ENCODE measurements at places on chromosomes 3 and 15. TPM values are rescaled to one million over a fixed set of nuclear protein-coding genes. Genes with fewer than 3 reads are reported as not detected.

The MELTF gene
- 19.7 TPM for total RNA-seq

The FEZF2 gene
- not detected for total RNA-seq

The SPINK8 gene
- total RNA-seq: not detected

The PLSCR5 gene
- not detected for total RNA-seq

The ASB14 gene
- not detected for total RNA-seq

The GXYLT2 gene
- total RNA-seq: 13.9 TPM

The POLQ gene
- 2.3 TPM for total RNA-seq

The GOLGA6A gene
- not detected for total RNA-seq

The CACNA2D3 gene
- not detected for total RNA-seq

The EFL1 gene
- total RNA-seq: 14.3 TPM

The GOLGA6L9 gene
- 1.4 TPM for total RNA-seq

DNA sequence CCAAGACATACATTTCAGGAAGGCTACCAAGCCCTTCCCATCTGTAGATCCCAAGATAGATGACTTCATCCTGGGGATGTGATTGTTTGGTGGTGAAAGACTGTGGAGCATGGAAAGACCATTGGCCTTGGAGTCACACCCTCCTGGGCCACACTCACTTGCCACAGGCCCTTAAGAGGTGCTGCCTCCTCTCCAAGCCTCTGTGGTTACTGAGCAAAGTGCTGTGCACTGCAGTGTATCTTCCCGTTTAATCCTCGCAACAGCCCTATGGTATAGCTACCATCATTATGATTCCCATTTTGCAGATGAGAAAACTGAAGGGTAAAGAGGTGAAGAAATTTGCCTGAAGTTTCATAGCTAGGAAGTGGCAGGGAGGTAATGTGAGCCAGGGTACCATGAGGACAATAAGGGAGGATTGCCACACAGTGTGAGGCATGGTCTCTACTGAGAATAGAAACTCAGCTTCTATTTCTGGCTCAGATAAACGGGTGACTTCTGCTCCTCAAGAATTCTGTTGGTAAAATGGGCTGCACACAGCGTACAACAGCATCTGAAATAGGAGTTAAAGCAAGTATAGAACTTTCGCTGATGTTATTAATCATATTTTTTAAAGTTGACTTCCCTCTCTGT, 23.9 kb upstream of the RHO start:
- no peak for DNase-seq

GRCh38 chr3:142319094-142319493, 93.7 kb upstream of the GK5 start:
- no peak for DNase-seq

GRCh38 chr3:42763021-42763420, 10.0 kb downstream of the CCDC13 start:
- DNase-seq: no peak

- no peak for DNase-seq
These were observed 215.7 kb downstream of the POLQ start for GRCh38 chr3:121330118-121330517.

DNA sequence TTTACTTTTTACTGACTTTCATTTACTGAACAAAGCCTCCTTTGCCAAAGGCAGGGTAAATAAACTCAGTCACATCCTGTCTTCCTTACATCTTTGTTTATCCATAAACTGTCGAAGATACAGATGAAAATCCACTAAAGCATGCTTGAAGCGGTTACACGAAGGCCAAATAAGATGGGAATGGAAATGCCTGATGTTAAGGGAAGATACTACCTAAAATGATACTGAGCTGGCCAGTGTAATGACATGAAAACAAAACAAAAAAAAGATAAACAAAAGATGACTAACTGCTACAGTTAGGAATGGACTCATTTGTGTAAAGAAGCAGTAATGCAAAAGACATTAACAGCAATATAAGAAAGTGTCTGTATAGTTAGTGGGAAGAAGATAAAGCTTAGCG, 114.7 kb upstream of the ADAMTS9 start:
- DNase-seq: no peak

DNA sequence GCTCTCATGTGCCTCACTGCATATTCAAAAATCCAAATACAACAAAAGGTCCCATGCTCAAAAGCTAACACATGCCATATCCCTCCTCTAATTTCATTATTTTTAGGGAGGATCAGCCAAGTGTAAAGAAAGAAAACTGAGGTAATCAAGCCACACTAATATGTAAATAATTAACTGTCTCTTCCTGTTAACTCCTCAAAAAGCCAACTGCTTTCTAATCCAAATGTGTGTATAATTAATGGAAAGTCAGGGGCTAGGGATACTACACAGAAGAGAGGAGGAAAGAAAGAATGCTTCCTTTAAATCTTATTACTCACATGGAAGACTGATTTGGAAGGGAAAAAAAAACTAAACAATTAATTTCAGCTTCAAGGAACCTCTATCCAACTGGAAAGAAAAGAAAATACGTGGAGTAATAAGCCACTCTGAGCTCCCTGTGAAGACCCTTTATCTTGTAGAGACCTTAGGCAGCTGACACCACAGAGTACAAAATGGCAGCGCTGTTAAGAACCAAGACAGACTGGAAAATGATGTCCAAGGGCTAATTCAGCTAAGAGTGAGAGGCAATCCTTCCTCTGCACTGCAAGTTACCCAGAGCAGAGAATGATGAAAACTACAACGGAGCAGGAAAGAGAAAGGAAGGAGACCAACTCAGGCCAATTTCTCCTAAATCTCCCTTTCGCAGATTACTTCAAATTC, 56.8 kb downstream of the ZNF148 start:
- DNase-seq: no peak

- DNase-seq: no peak
These were observed 888 bp downstream of the TMOD3 start for GRCh38 chr15:51830276-51830806.

GRCh38 chr3:11953778-11954177, 50.4 kb upstream of the SYN2 start:
- no peak for DNase-seq

DNA sequence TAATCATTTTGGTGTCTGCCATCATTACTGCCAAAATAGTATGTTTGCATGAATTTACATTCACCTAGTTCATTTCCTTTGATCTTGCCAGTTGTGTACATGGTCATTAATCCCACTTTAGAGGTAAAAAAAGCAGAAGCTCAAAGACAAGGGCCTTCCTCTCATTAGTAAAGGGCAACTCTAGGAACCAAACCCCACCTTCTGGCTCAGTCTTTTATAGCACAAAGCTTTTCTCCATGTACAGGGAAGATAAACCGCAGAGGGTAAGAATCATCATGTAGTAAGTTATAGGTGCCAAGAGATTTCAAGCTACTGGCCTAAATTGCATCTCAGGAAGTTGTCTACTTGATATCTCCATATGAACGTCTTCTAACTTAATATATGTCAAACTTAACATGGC, 19.3 kb upstream of the SPG21 start:
- no peak for DNase-seq

GRCh38 chr3:194830978-194831377, 145.3 kb downstream of the FAM43A start:
- no peak for DNase-seq

DNA sequence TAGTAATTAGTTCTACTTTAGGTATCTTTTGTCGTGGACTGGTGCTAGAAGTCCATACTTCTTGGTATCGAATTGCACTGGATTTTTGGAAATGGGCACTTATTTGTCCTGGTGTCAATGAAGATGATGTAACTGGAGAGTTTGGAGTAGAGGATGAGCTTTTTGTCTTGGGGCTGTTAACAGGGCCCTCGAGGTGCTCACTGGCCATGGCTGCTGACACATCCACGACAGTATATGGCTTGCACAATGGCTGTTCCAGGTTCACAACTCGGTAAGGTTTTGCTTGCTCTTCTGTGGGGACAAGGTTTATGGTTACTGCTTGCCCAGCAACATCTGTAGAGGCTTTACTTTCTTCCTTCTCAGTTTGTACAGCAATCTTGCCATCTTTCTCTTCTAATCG, 109.4 kb upstream of the TSPAN3 start:
- DNase-seq: no peak

DNA sequence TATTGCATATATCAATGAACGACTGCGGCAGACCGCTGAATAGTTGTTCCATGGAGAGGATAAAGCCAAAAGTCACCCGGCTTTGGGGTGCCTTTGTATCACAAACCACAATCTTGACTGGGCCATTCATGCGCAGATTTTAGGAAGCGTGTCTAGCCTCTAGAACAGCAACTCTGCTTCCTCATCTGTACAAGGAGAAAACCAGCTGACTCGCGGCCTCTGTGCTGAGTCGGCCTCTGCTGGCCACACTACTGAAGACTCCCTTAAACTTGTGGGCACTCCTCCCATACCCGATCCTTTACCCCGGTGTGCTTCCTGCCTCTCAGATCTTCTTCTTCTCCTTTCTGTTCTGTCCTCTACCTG, 872 bp downstream of the DLEC1 start:
- no peak for DNase-seq

DNA sequence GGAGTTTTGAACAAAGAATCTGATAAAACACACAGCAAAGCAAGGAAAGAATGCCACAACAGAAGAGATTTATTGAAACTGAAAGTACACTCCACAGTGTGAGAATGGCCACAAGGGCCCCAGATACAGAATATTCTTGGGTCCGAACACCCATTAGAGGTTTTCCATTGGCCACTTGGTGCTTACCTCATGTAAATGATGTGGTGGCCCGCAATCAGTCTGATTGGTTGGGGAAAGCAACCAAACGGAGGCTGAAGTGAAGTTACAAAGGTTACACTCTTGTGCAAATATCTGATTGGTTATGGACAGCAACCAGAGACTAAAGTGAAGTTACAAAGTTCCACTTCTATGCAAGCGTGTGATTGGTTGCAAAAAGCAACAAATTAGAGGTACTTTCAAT, 20.4 kb downstream of the NSUN3 start:
- no peak for DNase-seq

- no peak for DNase-seq
These were observed 896.0 kb downstream of the MCTP2 start for GRCh38 chr15:95127356-95127755.

DNA sequence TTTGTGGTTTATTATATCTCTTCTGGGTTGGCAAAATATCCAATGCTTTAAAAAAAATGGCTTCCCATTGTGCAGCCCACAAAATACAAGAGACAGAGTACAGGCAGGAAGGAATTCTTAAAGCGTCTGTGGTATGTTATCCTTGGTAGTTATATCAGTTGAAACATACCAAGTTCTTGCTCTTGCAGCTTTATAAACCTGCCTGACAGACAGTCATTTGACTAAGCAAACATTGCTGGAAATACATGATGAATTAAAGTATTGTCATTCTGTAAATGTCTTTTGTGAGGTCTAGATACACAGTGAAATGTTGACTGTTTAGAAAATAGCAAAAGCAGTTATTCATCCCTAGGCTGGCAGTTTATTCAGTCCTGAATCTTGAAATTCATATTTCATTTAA, 44.8 kb upstream of the MAP3K13 start:
- DNase-seq: no peak
